SK-N-DZ (cell line): ENCODE measurements at places on chromosomes 5 and 9.

- no peak for DNase-seq
Measured at GRCh38 chr9:7653262-7653661, 146.3 kb downstream of the DMAC1 start.

DNA sequence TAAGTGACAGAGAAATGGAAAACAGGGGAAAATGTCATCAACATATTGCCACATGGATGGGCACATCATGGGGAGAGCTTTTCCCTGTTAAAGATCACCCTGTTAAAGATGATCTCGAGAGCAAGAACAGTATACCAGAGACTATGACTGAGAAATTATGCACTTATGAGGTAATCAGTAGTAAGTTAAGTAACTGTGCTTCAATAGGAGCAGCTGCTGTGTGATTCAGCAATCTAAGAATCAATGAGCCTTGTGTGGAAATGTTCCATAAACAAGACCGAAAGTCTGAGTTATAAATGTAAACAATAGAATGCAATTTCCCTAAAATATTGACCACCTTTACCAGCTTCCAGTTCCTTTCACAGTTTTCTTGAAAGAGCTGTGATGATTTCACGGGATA, 582.3 kb downstream of the CAAP1 start:
- DNase-seq = no peak

DNA sequence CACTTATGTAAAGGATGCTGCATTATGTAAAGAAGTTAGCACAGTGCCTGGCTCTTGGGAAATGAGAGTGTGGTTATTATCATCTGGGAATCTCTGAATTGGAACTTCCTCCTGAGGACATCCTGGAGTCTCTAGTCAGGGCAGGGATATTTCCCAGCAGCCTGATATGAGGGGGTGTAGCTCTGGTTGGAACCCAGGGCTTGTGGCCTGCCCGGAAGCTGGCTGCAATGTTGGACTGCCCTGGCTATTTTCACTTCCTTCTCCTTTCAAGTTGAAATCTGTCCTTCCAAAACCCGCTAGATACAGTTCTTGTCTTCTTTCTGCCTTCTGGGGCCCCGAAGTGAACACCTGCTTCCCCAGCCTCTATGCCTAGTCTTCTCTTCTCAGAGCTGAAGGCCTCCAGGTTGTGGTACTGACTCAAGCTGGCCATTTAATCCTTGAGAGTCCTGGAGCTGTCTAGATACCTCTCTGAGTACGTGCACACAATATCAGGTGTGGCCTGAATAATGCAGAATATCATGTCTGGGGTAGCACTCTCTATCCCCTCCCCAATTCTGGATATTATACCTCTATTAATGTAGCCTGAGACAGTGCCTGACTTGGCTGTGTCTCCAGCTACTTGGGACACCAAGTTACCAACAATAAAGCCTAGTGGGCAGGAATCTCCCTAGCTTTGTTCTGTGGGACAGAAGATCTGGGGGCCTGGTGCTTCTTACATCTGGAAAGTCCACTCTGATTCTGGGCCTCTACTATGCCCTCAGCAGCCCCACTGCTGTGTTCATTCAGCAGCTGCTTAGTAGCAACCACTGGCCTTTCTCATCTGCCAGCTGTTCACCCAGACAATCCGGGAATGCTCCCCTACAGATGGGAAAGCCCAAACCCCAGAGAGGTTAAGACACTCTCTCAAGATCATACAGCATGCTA, 45.0 kb downstream of the SLC6A7 start:
- no peak for DNase-seq

DNA sequence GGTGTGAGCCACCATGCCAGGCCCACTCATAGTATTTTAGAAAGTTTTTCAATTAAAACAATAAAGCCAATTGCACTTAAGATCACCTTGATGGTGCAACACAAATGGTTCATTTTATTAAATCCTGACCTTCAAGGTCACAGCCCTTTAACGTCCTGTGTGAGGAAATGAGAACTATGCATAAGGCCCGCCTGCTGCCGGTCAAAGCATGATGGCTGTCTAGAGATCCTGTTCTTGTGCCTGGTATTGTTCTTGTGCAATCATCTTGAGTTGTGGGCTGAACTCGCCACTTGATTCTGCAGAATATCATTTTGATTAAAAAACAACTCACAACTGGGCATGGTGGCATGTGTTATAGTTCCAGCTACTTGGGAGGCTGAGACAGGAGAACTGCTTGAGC, 43.6 kb upstream of the FBXW11 start:
- DNase-seq = no peak

GRCh38 chr5:141742866-141743851, 61.1 kb upstream of the ARAP3 start:
- peak; percentile 39 for DNase-seq

DNA sequence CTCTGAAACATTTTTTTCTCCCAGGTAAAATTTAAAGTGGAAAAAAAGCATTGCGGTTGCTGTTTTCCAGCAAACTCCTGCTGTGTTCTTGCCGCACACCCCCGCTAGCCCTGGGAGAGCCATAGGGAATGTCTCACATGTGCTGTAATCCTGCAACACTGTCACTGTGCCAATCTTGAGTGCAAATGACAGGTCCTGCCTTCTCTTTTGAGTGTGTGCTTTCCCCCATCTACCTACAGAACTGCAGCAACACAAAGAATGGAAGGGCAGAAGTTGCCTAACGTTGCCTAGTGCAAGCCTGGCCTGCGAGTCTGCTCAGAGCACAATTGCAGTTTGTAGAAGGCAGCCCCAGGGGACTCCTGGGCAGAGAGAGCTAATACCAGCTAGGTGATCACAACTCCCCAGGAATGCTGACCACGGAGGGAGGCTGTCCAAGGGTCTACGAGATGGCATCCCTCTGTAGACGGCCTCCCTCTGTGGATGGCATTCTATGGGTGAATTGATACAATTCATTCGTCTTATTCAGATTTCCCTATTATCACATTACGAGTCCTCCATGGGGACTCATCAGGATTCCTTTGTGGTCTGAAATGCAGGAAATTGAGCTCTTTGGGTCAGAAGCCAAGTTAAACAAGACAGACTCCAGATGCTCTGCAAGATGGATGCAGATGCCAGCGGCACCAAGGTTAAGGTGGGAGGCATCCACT, 172.6 kb upstream of the S1PR3 start:
- peak; percentile 4 for DNase-seq

- DNase-seq = no peak
Measured at GRCh38 chr5:36232533-36232932, 9.2 kb downstream of the NADK2 start.

DNA sequence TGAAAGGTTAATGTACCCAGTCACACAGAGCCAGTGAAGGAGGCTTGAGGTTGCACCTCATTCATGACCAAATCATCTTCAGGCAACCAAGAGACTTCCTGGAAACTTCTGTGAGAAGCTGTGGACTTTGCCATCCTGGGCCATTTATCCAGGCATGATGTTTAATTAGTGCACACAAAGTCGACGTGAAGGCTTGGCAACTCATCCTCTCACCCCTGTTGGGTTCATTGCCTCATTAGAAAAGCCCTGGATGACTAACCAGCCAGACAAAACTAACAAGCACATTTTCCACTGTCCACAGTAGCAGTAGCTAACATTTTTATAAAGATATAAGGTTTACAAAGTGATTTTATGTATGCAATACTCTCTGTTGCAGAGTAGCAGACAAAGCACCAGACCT, 65.7 kb upstream of the ZNF462 start:
- no peak for DNase-seq

DNA sequence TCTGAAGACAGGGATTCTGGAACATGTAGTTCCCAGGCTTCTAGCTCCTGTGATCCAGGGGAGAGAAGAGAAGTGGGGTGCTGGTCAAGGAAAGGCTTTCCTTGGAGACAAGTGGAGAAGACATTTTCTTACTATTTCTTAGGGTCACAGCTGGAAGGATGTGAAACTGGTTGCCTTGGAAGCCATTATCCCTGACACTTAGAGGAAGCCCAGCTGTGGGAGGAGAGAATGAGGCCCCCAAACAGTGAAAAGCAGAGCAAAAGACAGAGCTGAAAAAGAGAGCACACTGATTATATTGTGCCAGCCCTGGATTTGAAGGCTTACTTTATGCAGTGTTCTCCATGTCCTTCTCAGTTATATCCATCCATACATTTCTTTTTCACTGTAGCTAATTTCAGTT, 17.5 kb upstream of the SHB start:
- DNase-seq = no peak

- DNase-seq = no peak
Measured at GRCh38 chr5:107268241-107268640, 402.5 kb downstream of the EFNA5 start.

DNA sequence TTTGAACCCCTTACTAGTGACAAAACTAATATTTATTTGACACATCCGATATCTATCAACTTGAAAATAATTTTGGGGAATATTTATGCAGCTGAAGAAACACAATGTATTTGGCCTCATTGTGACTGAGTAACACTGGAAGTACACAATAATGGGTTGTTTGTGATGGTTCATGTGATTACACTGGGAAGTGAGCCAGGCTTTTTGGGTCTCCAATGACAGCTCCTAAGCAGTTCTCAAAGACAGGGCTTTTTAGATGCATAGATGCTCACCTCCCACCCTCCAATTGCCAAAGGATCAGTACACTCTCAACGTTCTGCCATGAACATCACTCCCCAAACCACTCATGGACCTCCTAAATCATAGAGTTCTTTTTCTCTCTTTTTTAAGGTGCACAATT, 170.0 kb downstream of the SLC24A2 start:
- DNase-seq = no peak

GRCh38 chr5:8944005-8944404, 601.9 kb downstream of the SEMA5A start:
- DNase-seq = no peak
